ENCODE measurements at places on chromosomes 12 and 14.

DNA sequence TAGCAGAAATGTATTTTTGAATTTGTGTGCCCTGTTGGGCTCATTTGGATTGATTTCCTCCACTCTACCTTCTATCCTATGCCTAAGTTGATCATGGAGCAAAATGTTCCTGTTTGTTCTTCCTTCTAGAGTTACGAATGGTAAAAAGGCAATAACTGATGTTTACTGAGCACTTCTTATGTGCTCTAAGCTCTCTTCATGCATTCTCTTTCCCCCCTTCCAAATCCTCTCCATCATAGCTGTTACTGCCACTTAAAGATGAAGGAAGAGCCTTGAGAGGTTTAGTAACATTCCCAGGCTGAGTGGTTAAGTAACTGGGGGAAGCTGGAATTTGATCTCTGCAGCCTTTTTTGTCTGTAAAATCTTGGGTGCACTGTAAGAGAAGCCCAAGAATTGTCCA lies 60.1 kb downstream of the CHST11 start:
- DNase-seq: no peak

DNA sequence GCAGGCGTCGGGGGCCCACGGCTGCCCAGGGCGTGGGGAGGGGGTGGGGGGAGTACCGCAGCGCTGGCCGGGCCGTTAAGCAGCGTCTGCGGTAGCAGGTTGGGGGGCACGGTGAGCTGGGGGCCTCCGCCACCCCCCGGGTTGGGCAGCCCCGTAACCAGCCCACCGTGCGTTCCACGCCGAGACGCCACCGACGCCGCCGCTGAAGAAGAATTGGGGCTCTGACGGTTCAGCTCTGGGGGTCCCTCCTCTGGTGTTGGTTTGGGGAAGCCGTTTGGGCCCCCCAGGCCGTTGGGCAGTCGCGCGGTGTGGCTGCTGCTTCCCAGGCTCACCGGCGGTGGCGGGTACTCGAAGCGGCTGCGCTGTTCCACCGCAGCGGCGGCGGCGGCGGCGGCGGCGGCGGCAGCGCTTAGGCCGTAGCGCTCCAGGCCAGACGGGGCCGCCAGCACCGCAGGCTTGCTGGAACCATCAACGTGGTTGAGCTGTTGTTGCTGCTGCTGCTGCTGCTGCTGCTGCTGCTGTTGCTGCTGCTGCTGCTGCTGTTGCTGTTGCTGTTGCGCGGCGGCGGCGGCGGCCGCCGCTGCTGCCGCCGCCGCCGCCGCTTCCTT lies 1.5 kb downstream of the IRF2BPL start:
- DNase-seq: peak; percentile 51

DNA sequence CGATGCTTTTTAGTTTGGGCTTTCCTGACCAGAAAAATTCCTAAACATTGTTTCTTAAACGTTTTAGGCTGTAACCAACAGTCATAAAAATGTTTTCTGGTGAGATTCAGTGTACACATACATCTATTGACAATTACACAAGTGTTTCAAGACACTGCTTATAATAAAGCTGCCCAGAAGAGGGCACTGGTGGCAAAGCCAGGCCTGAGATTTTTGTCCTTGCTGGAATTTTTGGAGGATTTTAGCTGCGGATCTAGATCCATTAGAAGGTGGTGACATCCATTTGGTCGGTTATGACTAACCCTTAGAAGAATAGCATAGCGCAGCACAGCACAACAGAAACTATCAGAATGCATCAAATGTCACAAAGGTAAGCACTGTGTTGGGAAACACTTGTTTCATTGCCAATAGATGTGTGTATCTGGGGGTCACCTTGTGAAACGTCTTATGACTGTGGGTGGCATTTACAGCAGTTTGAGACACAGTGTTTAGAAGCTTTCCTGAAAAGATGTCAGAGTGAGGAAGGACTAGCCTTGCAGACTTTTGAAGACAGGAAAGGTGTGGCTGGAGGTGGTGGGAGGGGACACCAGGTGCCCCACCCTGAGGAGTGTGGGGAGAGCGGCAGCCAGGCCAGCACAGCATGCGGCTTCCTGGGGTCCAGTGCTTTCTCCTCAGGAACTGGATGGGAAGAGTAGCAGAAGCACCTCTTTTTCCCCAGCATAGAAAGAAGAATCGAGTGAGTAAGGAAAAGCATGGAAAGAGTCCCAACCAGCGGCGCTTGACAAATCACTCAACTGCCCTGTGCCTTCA lies 54.7 kb upstream of the FKBP4 start:
- peak; percentile 42 for DNase-seq

DNA sequence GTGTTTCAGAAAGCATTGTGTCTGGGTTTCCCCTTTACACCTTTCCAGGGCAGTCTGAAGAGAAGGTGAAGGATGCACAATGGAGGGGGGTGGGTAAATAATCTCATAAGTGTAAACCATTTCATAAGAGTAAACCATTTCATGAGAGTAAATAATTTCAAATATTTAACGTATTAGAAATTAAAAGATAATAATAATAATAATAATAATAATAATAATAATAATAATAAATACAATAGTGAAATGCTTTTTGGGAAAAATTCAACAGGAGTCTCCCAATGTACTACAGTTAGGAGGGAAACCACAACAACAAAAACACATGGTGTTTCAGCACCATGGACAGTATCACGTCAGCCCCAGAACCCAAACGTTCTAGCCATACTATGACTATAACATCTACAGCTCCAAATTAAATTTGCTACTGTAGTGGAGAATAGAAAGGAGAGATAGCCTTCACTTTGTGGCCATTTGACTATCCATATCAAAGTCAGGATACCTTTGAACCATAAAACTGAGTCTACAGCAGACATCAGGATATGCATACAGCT lies 691.8 kb downstream of the BCL11B start:
- DNase-seq: peak; percentile 29

- DNase-seq: peak; percentile 35
These were observed 64.6 kb downstream of the VRK1 start for GRCh38 chr14:96861568-96862310.

GRCh38 chr12:127536833-127537428 lies 730.0 kb upstream of the TMEM132C start:
- no peak for DNase-seq

GRCh38 chr14:64467566-64467965 lies 2.3 kb downstream of the AKAP5 start:
- DNase-seq: no peak

- no peak for DNase-seq
These were observed 251.7 kb upstream of the SFSWAP start for GRCh38 chr12:131458931-131459772.

GRCh38 chr14:87940382-87940781 lies 52.6 kb downstream of the GALC start:
- DNase-seq: no peak
